CD4-positive, alpha-beta T cell treated with Interleukin-2 at 100 ng/mL for 4 hours (primary cell): ENCODE measurements at places on chromosomes 11 and 22.
A peak's percentile ranks its signal among the peaks of the same experiment; 100 is the strongest.

DNA sequence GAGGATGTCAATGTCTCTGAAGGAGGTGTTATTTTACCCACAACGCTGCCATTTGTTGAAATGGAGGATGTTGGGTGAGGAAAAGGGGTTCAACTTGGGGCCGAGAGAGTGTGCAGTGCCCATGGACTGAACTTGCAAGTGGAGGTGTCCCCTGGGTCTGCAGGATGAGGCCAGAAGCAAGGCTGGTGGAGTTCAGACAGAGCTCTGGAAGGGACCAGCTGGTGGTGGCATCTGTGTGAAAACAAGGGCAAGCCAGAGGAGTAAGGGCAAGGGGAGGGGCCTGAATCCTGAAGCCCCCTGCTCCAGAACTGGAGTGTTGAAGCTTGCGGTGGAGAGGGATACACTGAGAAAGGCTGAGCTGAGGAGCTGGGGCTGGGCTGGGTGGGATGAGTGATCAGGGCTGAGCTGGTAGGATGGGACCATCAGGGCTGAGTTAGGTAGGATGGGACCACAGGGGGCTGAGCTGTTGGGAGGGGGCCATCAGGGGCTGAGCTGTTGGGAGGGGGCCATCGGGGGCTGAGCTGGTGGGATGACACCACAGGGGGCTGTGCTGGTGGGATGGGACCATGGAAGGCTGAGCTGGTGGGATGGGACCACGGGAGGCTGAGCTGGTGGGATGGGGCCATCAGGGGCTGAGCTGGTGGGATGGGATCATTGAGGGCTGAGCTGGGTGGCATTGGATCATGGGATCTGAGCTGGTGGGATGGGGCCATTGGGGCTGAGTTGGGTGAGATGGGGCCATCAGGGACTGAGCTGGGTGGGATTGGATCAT is 13.4 kb upstream of the CTSD start:
- no peak for DNase-seq

DNA sequence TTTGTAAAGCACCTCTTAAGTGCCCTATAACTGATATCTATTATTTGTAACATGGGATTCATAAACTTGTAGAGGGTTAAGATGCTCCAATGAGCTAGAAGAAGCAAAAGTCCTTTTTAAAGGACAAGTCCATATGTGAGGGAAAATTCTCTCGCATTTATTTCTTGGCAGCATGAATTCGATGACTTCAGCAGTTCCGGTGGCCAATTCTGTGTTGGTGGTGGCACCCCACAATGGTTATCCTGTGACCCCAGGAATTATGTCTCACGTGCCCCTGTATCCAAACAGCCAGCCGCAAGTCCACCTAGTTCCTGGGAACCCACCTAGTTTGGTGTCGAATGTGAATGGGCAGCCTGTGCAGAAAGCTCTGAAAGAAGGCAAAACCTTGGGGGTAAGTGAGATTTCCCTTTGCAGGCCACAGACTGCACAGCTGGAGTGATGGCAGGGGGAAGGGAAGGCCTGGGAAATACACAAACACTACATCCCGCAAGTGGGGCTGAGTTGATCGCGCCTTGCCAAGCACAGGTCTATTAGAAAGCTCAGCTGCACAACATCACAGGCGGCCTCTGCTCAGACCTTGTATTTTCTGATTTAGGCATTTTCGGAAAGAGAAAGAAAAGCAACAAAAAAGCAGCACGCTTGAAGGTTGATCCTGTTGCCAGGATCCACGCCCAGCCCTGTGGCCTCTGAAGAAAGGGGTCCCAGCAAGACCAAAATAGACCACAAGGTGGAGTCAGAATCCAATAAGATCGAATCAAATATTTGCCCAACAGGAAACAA is 1.5 kb downstream of the MS4A8 start:
- DNase-seq, result no peak

GRCh38 chr11:12827929-12828812 is 153.9 kb downstream of the TEAD1 start:
- DNase-seq, result no peak

DNA sequence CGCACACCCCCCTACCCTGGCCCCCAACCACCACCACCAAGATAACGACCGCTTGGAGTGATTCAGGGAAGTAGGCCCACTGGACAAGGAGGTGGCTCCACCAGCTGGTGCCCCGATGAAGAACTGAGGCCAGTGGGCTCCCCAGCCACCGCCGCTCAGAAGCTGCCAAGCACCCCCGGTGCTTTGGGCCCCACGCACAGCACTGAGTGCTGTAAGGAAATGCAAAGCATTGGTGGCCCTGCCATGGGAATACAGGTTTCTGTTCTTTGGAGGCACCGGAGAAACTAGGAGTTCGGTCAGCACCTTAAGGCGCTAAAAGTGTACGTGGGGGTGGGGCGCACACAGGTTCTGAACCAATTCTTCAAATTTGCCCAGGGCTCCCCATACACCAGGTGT is 664 bp upstream of the PRSS23 start:
- no peak for DNase-seq

GRCh38 chr11:29271616-29272015 is 745.2 kb downstream of the KCNA4 start:
- DNase-seq, result no peak

DNA sequence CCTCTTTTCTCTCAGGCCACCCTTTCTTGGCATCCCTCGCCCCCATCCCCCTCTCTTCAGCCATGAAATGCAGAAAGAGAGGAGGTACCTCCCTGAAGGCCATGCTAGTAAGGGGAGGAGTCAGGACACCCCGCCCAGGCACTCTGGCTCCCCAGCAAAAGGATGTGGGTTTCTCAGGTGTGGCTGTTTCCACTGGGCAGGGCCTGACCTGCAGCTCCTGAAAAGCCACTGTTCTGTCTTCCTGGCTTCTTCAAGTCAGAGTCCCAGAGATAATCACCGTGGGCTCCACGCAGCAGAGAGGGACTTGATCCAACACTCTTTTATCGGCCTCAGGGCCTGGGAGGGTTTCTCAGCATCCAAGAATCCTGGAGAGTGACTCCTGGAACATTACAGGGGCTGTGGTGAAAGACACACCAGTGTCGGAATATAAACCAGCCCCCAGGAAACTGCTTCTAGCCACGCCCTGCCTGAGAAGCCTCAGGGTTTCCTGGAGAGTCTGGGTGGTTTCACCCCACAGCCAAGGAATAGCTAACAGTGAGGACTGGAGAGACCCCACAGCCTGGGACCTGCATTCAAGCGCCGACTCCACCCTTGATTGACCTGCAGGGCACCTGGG is 45.7 kb upstream of the TSPAN18 start:
- DNase-seq, result peak; percentile 63

DNA sequence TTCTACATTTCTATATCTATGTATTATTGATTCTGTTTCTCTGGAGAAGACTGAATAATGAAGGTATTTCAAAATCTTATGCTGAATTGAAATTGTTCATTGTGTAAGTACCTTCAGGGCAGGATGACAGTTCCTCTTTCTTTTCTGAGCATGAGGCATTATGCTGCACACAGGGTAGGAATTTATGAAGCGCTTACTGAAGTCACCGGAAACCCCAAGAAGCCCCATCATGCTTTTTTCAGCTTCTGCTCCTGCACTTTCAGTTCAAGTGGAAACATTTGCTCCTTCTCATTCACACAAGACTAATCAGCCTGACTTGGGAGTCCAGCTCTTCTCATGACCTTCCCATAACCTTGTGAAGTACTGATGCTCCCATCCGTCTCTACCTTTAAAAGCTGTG is 314.7 kb upstream of the SORL1-AS1 start:
- no peak for DNase-seq

- no peak for DNase-seq
Observed at GRCh38 chr22:29947410-29948384, 64.7 kb downstream of the MTMR3 start.

GRCh38 chr22:37663521-37664140 is 5.1 kb downstream of the PDXP start:
- no peak for DNase-seq

- no peak for DNase-seq
Observed at GRCh38 chr22:30424534-30425326, 838 bp upstream of the MTFP1 start.

GRCh38 chr11:122170815-122171475 is 54.9 kb upstream of the BLID start:
- no peak for DNase-seq

DNA sequence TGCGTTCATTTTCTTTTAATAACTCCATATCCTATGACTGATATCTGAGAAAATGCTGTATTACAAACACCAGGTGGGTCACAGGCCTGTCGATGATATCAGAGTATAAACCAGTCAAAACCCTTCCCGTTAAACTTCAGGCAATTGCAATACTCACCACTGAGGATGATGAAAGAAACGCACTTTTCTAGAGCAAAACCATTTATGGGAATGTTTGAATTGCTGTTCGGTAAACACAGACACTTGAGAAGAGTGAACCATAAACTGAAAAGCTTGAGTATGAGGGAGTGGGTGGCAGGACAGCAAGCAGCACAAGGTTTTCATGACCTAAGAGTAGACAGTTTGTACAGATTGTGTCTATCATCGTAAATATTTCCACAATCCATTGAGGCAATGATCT is 139.8 kb upstream of the CEP126 start:
- no peak for DNase-seq

- no peak for DNase-seq
Observed at GRCh38 chr22:23242473-23243001, 62.2 kb downstream of the BCR start.

- no peak for DNase-seq
Observed at GRCh38 chr11:70540196-70540595, 141.9 kb downstream of the CTTN start.

GRCh38 chr22:21764038-21764804 is 28.6 kb upstream of the YPEL1 start:
- DNase-seq, result peak; percentile 15

GRCh38 chr11:58998480-58999290 is 59.4 kb downstream of the GLYATL1 start:
- DNase-seq, result no peak

GRCh38 chr22:17083811-17084441 is 874 bp upstream of the IL17RA start:
- no peak for DNase-seq
